HTR-8/SVneo (cell line): ENCODE measurements at places on chromosomes 7 and 10.

DNA sequence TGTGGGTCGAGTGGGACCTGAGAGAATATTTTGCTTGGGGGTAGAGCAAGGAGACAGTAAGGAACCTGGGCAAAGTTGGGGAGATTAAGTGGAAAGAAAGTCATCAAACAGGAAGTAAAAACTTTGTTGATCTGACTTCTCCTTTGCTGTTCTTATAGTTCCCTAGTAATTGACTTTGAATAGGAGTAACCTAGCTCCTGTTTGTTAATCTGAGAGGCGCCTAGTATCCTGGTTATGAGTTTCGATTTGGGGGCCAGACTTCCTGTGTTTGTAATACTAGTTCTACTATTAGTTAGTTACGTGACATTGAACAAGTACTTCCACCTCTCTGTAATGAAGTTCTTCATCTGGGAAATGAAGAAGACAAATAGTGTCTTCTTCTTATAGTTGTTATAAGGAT lies 99.1 kb downstream of the ZNF365 start:
- DNase-seq = no peak

DNA sequence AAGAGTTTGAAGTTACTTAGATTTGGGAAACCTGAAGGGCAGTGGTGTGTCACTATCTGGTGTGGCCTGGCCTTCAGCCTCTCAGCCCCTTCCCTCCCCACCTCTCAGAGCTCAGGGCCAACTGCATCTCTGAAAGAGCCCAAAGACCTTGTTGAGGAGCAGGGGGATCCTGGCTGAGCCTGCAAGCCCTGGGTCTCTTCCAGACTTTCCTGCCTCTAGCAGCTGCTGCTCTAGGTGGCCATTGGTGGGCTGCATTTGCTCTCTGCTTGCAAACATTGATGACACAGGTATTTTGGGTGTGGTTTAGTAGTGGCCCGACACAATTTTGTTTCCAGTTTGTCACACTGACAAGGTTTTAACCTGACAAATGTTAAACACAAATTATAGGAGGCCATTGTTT lies 3.1 kb upstream of the UPP1 start:
- no peak for DNase-seq

DNA sequence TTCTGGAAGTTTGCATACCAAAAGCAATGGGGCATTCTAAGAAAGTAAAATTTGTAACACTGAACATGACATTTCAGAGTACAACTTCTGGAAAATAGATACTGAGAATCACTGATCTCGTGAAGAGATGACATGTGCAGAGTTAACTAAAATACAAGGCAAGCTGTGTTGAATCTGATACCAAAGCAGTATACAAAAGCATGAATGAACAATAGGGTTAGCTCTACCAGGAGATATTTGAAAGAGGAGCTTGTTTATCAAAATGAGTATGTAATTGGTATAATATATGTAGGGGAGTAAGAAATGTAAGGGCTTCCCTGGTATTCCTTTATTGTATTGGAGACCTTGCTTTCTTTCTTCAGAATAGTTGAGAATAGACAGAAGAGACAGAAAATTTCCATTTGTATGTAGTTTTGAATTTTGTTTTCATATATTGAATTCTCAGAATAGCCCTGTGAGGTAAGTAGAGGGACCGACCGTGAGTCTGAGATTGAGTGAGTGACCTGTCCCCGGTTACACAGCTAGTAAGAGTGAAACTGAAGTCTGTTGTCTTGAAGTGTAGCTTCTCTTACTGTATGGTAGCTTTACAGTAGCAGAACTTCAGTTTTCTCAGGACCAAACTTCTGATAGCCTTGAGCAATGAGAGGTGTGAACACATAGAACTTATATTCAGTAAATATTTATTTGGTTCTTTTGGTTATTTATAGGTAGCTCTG lies 5.0 kb downstream of the HBP1 start:
- DNase-seq = no peak

- DNase-seq = peak; percentile 74
Observed at GRCh38 chr10:92689663-92690210, at the start of gene HHEX. HHEX (plus strand) TSS chr10:92689955; CDS start chr10:92689987, 32 bp downstream.

GRCh38 chr10:92239600-92240288 lies 51.1 kb downstream of the CPEB3 start:
- peak; percentile 22 for DNase-seq

- no peak for DNase-seq
Observed at GRCh38 chr10:44675387-44675874, 235.7 kb upstream of the TMEM72 start.

DNA sequence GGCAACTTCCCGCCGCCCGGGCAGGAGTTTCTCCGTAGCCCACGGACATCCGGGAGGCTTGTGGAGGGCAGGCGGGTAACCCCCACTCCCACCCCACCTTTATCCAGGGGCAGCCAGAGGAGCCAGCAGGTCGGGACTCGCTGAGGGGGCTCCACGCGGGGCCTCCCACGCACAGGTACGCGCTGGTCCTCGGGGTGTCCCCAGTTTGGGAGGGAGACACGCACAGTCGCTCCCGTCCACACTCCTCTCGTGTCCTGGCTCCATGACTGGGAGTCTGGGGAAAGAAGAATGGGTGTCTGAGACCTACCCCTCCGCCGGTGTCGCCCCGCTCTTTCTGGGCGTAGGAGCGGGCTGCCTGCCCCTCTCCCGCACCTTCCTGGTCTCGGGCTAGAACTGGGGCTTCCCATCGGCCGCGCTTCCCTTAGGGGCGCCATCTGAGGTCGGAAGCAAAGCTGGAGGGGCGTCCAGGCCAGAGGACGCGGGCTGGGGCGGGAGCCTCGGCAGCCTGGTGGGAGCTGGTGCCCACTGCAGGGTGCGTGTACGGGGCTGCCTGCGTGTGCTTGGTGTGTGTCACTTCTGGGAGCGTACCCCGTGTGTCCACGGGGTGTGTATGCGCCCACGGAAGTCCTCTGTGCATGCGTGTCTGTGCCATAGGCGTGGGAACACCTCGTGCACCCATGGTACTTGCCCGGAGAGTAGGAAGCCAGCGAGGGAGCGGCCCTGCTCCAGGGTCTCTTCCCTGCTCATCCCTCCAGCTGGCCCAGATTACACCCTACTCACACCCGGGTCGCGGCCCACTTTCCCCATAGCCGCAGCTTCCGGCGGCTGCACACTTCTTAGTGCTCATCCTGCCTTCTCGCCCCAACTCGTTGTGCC lies 73.0 kb upstream of the LEP start:
- no peak for DNase-seq

DNA sequence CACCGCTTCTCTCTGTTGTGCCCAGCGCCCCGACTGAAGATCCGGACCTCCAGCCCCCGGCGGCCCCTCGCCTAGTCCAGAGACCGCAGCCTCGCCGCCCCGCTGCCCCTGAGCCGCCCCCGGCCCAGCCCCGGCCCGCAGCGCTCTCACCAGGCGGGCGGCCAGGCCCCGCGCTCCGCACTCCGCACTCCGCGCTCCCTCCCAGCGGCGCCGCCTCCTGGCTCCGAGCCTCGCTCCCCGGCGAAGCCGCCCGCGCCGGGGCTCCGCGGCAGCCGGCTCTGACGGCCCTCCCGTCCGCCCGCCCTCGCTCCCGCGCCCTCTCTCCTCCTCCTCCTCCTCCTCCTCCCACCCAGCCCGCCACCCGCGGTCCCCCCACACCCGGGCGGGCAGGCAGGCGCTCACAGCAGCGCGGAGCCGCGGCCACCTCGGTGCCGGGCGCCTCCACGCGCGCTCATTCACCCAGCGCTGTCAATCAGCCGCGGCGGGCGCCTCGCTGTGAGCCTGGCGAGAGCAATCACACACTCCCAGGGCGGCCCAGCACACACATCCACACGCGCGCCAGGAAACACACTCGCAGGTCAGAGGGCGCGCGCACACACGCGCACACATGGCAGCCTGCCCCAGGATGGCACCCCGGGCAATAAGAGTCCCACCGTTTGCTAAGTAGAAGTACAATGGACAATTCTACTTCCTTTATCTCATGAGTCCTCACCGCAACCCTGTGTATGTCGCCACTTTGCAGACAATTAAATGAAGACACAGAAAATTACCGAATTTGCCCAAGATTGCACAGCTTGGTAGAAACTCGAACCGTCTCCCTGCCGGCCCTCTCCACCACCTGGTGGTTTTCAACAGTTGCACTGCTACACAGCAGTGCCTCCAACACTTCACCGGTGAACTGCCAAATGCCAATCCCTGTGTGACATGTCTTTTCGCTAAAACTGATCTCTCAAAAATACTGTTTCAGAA lies at the start of gene PRRT4:
Gene PRRT4 (minus strand): TSS at position 280 of the 969 bp plus-strand sequence.
- no peak for DNase-seq

DNA sequence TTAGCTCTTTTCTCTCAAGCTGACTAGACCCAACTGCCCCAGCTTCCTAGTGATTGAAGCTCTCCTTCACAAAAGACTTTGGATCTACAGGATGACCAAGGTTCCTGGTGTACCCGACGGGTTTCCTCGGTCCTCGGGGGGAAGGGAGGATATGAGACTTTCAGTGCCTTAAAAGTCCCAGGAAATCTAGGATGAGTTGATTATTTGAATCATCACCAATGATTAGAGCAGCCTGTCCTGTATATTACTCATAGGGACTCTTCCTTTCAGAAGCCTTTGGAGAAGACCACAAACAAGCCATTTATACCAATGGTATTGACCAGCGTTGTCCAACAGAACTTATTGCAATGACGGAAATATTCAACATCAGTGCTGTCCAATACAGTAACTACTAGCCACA lies 6.1 kb upstream of the ACTA2 start:
- DNase-seq = no peak

DNA sequence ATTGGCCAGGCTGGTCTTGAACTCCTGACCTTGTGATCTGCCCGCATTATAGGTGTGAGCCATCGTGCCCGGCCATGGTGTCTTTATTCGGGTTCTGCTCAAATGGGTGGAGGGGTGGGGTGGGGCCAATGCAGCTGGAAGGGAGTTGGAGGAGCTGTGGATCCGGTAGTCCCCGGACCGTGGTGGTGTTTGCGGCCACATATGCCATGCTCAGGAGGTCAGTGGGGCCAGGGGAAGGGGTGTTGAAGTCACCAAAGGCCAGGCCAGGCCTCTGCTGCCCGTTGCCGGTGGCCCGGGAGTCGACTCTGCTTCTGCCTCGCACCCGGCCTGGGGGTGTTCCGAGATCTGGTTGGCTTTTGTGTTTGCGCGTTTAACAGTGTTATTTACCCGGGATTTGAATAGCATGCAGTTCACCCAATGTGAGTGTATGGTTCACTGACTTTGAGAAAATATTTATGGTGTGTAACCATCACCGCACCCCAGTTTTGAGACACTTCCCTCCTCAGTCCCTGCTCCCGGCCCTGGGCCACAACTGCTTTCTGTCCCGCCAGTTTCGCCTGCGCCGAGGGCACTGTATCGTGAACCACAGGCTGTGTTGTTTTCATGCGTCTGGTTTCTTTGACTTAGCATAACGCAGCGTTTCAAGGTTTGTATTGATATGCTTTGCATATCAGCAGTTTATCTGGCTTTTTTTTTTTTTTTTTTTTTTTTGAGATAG lies 10.7 kb downstream of the INPP5A start:
- DNase-seq = no peak

DNA sequence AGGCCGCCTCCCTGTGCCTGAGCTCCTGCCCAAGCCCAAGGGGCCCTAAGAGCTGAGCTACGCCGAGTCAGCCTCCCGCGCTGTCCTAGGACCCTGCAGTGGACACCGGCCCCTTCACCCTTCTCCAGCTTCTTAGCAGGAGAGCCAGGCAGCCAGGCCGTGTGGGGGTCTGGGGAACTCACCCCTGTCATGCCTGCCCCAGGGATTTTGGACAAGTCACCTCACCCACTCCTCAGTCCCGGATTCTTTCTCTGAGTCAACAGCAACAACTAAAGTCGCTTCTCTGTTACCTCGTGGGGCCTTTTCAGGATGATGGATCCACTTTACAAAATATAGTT lies 79.3 kb downstream of the MKI67 start:
- DNase-seq = no peak

- peak; percentile 54 for DNase-seq
Observed at GRCh38 chr10:83871187-83872081, 267.9 kb upstream of the GHITM start.

- no peak for DNase-seq
Observed at GRCh38 chr7:26305869-26306665, 14.4 kb downstream of the SNX10 start.
